Activated T-cell treated with anti-CD3 and anti-CD28 coated beads for 4 hours (primary cell): ENCODE measurements at places on chromosomes 2 and 18.

DNA sequence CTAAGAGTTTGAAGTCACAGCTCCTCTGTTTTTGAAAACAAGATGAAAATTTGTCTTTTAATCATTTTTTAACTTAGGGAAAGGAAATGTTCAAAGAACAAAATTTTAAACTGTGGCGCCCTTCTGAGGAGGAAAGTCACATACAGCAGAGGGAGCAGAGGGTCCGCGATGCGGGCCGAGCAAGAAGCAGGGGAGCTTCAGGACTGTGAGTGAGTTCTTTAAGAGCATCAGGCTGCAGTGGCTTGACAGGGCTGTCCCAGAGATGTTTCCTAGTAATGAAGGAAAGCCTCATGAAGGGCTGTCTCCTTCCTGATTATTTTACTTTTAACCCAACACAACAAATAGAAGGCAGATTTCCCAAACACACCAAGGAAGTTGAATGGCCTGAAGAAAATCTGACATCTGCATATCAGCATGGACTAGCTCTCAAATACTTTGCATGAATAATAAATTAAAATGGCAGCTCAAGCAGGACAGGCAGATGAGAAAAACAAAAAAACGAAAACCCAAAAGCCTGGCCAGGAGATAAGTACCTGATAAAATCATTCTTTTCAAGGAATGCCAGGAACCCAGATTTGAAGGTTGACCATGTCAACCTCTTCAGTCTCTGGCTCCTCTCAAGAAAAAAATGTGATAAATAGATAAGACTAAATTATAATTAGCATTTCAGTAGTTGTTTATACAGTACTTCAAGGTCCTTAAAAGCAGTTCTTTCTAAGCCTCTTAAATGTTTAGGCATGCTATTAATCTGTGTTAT, 60.8 kb downstream of the SLC40A1 start:
- no peak for DNase-seq

DNA sequence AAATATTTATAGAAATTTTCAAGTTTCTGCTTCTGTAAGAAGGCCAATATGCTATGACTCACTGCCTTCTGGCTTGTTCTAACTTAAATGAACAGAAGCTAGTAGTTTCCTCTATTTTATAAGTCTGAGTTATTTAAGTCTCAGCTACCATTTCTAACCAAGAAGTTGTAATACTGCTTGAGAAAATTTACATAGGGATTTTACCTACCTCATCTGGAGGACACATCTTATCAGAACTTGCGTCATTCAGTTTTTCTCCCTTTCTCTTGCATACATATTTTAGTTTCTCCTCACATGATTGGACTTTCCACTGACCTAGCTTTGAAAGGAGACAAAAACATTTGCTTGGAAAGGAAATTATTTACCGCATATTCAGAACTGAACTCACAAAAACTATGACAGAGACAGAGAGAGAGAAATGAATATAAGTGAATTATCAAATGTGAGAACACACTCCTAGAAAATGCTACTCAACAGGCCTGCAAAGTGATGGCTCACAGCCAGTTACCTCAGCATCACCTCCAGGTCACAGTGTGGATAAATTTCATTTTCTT, 81.1 kb upstream of the CD302 start:
- DNase-seq = no peak

GRCh38 chr18:54060343-54061005, 164.0 kb downstream of the MBD2 start:
- no peak for DNase-seq

DNA sequence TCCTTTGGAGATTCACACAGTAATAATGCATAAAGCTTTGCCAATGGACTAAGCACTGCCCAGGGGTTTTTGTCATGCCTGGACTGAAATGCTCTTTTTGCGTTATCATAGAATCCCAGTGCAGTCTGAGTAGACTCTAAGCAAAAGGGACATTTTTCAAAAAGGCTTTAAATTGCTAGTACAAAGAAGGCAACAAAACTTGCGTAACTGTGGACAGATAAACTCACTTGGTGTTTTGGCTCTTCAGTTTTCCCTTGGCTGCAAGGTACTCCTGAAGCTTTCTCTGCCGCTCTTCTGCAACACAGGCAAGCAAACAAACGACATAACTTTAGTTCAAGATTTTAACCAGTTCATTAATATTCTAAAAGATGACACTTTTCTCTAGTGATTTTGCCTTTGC, 2.1 kb downstream of the CKAP2L start:
- DNase-seq = no peak

GRCh38 chr2:236216711-236217110, 47.5 kb downstream of the ASB18 start:
- DNase-seq = no peak

DNA sequence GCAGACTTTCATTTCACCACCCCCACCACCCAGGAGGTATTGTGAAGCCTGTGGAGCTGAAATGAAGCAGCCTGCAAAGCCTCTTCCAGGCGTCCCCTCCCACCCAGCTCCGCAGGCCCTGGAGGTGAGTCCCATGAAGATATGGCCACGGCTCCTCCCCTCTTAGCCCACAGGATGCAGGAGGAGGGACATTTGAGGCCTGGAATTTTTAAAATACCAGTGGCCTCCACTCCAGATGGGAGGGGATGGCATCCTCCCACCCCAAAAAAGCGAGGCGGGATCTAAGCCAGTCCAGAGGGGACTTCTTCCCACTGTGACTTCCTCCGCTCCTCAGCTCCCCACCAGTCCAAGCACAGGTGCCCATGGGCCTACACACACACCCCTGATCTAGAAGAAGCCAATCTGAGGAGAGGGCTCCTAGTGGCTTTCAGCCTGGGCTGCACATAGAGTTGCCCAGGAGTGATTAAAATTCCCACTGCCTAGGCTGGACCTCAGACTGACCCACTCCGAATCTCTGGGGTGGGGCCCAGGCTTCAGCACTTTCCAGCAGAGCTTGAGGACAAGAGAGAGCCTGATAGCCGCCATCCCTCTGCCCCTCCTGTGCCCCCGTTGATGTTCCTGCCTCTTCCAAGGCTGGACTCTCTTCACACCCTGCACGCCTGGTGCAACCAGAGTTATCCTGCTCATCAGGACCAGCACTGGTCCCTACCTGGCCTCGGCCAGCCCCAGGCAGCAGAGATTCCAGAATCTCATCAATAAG, 206.9 kb downstream of the TNS1 start:
- DNase-seq = no peak

DNA sequence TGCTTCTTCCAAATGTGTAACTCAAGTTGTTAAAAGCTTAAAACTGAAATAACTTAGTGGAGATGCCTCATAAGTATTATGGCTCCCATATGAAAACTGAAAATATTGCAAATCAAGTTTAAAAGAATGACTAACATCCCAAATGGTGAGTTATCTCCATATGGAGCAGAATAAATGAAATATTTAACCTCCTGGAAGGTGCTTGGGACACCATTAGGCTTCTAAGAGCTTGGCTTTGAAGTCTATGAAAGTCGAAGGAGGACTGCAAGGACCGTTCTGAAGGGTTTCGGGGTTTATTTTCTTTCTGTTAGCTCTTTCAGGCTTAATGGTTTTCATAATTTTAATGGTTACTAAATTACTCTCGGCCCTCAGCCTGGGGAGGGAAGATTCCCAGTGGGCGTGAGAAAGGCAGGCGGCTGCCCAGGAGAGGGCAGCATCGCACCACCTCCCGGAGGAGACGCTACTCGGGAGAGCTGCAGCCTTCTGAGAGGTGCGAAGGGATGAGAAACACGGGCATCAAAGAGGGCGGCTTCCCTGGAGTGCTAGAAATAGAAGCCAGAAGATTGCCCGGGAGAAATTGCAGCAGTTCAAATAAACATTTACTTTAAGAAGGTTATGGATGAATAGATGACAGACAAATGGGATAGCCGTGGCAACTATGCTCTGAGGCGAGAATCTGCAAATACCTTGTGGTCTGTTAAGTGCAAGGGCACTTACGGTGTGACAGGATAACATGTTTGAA, 43.1 kb downstream of the MAP3K19 start:
- DNase-seq = peak; percentile 67

DNA sequence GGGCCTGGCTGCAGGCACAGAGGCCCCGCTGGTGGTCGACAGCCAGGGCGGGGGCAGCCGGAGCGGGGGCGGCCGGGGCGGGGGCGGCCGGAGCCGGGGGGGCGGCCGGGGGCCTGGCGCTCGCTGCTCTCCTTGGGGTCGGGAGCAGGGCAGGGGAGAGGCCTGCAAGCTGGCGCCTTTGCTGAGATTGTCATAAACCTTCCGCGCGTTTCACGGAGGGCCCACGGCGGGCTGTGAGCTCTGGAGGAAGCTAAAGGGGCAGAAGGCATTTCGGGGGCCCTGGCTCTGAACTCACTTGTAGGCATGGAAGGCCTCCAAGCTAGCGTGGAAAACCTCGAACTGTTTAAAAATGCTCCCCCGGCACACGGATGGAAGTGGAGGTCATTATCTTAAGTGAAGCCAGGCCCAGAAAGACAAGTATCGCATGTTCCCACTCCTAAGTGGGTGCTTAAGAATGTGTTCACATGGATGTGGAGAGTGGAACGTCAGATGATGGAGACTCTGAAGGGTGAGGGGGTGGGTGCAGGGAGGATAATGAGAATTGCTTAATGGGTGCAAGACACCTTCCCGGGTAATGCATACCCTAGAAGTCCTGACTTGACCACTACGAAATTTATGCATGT, 629 bp downstream of the PRELID3A start:
- DNase-seq = no peak

DNA sequence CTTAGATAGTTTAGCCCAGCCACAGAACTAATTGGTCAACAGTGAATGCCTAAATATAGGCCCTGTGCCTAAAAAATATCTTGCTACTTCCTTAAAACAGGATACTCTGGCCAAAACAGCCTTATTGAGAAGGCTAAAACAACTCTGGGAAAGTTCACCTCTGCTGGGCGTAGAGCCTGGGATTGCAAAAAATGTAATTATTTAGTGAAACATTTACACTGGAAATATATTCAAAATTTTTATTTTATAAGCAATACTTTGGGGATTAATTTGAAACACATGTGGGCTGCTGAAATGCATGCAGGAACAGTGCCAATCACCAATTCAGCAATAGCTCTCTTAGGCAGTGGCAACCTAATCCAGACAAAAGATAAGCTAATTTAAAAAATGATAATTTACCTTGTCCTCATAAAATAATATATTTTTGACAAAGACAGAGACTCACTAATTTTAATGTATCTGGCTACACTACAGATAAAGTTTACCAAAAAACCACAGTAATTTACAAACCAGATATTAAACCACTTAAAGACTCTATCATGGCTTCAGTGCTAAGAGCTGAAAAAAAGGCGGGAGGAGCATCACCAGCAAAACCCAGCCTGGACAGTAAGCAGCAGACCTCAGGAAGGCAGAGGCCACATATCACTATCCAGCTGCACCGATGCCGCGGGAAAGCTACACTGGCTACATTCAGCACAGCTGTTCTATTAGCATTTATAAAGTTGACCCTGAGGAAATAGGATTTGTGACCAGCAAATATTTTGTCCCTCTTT, 18.5 kb downstream of the TRAK2 start:
- DNase-seq = no peak

DNA sequence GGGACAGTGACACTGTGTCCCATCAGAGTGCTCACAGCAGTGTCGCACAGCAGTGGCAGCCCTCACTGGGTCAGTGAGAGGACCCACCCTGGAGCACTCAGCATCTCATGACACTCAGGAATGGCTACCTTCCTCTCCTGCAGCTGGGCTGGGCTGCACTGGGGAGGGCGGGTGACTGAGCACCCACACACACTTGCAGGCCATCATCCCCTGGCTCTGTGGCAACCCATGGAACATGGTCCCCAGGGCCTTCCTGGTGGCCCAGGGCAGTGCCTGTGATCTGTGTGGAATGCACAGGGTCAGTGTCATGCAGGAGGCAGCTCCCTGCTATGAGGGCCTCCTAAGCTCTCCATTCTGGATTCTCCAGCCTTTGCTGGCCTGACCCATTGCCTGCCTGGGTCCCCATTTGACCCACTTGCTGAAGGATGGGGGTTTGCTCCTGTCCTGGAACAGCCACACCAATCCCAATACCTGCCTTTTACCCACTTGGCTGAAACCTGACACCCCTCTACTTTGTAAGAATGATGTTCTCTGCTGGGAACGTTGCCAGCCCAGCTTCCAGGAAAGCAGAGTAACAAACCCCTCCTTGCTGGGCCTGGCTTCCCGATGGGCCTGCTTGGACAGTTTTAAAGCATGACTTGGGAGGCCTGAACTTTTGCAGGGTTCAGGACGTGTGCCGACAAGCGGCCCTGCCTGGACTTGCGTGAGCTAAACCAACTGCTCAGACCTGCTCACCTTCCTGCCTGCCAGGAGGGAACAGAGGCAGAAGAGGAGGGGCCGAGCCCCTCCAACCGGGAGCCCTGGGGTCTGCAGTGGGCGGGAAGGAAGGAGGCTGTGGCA, 13.7 kb downstream of the HS6ST1 start:
- DNase-seq = no peak
